ENCODE measurements at places on chromosomes 5 and 9.

DNA sequence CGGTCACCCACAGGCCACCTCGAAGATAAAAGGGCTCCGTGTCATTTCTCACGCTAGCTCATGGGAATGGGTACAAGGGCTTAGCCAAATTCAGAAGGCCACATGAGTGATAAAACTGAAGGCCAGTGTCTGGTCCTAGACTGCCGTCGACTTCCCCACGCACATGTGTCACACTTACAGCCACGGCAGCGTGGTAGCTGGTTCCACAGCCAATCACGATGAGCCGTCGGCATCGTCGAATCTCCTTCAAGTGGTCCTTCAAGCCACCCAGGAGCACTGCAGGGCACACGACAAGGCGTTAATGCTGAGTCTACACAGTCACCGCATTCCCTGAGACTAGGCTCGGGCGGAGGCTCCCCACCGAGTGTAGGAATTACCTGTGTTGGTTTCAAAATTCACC lies 24.7 kb upstream of the MAPK9 start:
- DNase-seq = no peak

- DNase-seq = no peak
These were observed 3.4 kb downstream of the CAMSAP1 start for GRCh38 chr9:135903786-135904520.

DNA sequence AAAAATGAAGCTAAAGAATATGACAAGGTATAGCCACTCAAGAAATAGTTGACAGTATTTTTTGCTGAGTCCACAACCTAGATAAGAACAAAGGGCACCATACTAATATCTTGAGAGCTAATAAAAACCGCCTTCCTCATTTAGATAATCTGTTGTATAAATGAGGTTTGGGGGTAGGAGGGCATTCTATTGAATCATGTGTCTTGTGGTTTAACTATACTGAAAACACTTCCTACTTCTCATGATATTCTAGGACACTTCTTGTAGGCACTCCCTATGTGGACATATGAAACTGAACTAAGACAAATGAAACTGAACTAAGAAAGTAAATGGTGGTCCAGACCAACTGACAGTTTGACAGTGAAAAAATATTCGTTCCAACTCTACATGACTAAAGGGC lies 1268.5 kb upstream of the C9orf72 start:
- DNase-seq = no peak

GRCh38 chr9:2623288-2624050 lies 1.9 kb downstream of the VLDLR start:
- no peak for DNase-seq

DNA sequence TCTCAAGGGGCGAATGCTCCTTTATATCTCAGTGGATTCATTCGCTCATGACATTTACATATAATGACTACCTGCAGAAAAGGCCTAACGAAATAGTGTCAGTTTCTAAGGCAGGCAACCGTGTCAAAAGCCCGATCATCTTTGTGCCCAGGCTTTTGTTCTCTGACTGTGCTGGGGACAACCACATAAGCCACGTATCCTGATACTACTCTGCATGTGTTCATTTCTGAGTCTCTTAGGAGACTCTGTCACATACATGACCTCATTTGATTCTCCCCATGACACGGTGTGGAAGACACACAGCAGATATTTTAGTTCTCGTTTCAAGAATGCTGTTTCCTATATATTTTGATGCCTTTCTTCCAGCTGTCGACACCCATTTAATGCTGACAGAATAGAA lies 598.5 kb downstream of the BNC2 start:
- DNase-seq = no peak

DNA sequence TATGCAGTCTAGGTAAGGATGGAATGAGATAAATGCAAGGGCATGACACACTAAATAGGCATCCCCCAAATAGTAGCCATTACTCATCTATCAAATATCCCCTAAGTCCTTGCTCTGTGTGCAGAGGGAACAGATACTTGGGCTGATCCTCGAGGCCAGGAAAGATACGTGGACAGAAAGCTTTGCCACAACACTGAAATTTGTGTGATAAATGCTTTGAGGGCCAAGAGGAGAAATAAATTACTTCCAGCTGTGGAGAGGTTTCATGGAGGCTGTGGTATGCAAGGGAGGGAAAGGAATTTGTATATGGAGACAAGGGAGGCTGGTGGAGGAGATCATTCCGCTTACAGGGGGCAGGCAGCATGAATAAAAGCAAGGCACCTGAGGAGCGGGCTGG lies 18.5 kb downstream of the ATOX1 start:
- DNase-seq = no peak

DNA sequence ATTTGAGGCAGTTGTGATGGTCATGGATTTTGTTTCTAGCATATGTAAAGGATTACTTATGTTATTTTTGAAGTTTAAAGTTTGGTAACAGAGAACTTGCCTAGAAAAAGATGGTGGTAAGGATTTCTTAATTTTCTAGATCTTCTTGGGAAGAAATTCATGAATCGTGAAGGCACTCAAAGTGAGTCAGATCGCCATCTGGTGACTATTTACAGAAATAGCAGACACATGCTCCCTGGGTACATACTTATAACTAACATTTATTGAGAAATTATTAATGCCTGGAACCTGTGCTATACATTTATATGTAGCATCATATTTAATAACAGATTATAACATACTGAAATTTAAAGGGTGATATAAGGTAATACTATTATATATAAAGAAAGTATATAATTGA lies 299.7 kb downstream of the IZUMO3 start:
- DNase-seq = no peak

GRCh38 chr5:142396436-142397038 lies 71.7 kb upstream of the SPRY4 start:
- no peak for DNase-seq

- no peak for DNase-seq
These were observed 74.2 kb downstream of the GADD45G start for GRCh38 chr9:89679016-89679415.

DNA sequence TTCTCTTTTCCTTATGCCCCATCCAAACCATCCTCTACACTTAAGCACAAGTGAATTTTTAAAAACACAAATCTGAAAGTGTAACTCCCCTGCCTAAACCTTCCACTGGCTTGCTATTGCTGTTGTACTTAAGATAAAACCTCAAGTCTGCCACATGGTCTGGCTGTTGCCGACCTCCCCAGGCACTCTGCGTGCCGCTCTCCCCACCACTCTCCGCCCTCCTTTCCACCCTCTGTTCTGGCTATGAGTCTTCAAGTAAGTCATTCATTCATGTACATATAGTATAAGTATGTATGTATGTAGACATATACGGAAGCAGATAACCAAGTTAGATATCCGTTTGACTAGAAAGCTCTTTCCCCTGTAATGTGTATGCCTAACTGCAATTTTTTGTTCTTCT lies 94.7 kb upstream of the ANKRD55 start:
- DNase-seq = peak; percentile 54

DNA sequence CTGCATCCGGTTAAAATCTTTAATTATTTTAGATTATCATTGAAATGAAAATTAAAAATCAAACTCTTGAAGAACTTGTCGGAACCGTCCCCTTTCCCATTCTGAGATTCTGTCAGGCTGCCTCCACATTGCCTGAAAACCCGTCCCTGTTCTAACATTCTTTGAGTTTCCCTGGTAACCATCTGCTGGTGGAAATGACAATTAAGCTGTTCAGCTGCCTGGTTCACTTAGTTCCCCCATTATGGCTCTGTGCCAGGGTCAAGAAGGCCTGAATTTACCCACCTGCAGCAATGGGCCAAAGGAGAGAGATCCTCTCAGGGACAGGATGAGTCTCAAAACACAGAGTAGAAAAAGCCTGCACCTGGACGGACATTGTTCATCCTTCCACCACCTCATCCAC lies 11.8 kb upstream of the TCOF1 start:
- no peak for DNase-seq

- no peak for DNase-seq
These were observed 60.8 kb downstream of the FOXD1 start for GRCh38 chr5:73387601-73388305.

GRCh38 chr9:111187376-111187775 lies 142.6 kb downstream of the OR2K2 start:
- DNase-seq = no peak

GRCh38 chr5:151719228-151720000 lies 32.7 kb upstream of the SPARC start:
- no peak for DNase-seq

GRCh38 chr9:6955251-6955921 lies 197.6 kb downstream of the KDM4C start:
- no peak for DNase-seq

DNA sequence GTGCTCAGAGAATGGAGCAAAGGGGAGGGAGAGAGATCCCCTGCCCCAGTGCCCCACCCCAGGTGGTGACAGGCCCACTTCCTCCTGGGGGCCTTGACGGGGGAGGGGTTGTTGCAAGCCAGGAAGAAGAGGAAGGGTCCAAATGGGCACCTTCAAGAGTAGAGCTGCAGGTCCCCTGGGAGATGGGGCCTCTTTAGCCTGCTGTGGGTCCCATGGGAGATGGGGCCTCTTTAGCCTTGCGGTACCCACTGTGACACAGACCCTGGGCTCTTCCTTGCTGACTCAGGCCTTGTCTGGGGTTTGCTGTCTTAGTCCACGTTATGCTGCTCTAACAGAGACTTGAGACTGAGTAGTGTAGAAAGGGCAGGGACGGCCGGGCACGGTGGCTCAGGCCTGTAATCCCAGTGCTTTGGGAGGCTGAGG lies 9.6 kb upstream of the TOR4A start:
- no peak for DNase-seq

DNA sequence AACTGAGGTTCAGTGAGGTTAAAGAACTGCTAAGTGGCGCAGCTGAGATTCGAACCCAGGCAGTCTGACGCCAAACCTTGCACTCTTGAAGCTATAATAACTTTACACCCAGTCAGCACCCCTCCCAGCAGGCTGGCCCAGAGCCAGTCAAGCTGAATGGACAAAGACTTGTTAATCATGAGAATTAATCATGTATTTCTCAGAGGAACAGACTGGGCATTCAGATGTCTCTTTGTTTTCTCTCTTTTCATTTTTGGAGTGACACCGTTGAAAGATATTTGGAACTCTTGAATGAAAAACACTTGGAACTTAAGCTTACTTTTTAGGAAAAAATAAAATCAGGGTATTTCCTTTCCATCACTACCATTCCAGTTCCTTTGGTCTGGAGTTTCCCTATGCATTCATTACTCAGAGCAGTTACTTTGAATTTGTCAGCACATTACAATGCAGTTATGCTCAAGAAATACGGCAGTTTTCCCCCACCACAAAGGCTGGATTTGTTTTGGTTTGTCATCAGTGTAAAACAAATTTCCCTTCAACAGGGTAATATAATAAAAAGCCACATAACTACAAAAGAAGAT lies 22.6 kb upstream of the MAMDC2 start:
- no peak for DNase-seq

DNA sequence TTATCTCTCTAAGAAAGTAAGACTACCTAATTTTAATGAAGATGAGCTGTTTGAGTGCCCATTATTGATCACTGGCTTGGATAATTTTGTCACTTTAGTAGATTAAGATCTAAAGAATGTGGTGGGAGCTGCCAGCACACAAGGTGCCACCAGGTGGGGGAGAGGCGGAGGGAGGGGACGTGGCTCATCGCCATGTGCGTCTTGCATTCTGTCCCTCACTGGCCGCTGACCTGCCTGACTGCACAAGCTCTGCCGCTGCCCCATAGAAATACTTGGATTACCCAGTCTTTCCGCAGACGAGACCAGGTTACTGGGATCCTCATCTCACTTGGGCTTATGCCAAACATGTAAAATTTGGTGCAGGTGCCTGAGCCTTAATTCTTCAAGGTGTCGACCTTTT lies 37.6 kb downstream of the RHOBTB3 start:
- DNase-seq = no peak

DNA sequence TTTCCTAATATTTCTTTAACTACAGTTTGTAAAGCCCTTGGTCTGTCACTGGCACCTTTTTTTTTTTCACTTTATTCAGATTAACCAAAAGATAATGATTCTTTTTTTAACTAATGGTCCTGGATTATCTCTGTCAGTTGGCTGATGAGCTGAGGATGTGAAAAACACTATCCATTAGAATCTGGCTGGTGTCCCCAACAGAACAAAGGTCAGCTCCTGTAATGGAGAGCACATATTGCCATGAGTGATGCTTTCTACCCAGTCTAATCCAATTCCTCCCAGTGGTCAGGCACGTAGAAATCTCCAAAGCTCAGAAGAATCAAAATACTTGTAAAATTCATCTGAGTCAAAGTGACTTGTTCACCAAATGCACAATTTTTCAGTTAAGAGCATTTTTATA lies 491.7 kb upstream of the PIK3R1 start:
- no peak for DNase-seq

DNA sequence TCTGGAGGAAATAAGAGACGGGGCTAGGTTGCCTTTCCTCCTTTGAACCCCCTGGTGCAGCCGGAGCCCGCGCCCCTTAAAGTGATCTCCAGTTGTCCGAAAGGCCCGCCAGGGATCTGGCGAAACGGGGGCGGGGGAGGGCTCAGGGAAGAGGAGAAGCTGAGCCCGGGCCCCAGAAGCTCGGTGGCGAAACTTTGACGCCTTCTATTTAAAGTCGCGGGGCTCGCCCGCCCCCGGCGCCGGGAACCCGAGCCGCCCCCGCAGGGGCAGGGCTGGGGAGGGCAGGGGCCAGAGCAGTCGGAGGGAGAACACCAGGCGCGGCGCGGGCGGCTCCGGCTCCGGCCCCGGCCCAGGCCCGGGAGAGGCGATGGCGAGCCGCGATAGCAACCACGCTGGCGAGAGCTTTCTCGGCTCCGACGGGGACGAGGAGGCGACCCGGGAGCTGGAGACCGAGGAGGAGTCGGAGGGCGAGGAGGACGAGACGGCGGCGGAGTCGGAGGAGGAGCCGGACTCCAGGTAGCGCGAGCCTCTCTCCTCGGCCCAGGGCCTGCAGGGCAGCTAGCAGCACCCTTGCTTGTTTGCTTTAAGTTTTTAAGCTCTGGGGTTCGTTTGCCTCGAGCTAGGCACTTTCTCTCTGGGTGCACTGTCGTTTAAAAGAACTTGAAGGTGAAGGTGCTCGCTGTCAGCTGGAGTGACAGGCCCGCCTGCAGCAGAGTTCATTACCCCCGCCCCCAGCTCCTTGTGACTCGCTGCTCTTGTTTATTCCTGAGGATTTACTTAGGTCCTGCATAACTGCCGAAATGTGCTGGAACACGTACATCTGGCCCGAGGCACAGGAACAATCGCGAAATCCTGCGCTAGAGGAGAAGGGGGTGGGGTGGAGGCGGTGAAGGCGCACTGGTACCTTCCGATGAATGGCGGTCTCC lies at the start of gene CMYA5:
TSS of gene CMYA5 (plus strand) at position 296 of the 926 bp plus-strand sequence. CDS start at position 368, 72 bp downstream.
- no peak for DNase-seq
